ENCODE measurements at places on chromosomes 4 and X.

- peak; percentile 72 for DNase-seq
These were observed 124.7 kb downstream of the CAMK2D start for GRCh38 chr4:113636877-113637276.

DNA sequence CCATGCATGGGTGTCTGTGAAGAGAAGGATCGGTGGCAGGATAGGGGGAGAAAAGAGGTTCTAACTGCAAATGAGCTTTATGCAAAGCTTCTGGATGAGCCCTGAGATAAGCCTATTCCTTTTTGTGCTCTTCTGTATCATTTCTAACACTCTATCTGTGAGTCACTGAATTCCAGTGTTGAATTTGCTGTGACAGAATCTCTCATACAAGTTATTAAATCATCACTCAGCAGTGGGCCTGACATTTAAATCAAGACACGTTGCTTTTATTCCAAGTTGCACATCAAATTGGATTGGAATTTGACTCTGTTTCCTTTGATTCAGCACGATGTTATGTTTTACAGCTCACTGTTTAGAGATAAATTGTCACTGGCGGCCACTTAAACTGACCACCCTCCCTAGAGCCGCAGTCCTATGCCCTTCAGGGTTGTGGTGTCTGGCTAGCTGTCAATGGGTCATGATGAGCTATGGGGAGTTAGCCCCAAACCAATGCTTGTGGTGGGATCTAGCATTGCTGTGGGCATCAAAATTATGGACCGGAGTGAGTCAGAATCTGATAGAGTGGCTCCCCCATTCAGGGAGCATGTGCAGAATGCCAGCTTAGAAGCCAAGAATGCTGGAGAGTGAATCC, 42.7 kb downstream of the LHFPL1 start:
- DNase-seq: no peak

GRCh38 chr4:31995943-31996901, 1276.1 kb downstream of the PCDH7 start:
- DNase-seq: no peak

DNA sequence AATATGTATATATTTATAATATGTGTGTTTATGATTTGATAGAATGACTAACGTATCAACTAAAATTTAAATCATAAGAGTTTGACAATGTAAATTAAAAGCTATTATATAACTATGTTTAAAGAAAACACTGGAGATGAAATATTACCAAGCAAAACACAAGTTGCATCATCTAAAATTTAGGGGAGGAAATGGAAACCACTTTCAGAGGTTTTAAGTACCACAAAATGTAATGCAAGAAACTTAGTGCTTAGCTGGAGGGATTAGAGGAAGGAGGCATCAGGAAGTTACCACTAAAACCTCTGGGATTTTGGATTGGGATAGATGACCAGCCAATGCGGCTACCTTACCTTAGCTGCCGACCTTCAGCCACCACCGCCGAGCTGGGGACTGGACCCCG, 1192.1 kb upstream of the PRKX start:
- no peak for DNase-seq

GRCh38 chr4:13546142-13546940, 2.0 kb upstream of the NKX3-2 start:
- no peak for DNase-seq

- DNase-seq: no peak
These were observed at the start of gene CCDC160 for GRCh38 chrX:134236626-134237614. Gene CCDC160 (plus strand): TSS chrX:134237182. CDS start chrX:134244801, 7,619 bp downstream.

GRCh38 chr4:102599455-102599854, 98.3 kb downstream of the NFKB1 start:
- DNase-seq: no peak

- peak; percentile 64 for DNase-seq
These were observed at the start of gene SCARB2 for GRCh38 chr4:76213415-76214176. Gene SCARB2 (minus strand): TSS chr4:76213824. CDS start chr4:76213543, 281 bp downstream.

DNA sequence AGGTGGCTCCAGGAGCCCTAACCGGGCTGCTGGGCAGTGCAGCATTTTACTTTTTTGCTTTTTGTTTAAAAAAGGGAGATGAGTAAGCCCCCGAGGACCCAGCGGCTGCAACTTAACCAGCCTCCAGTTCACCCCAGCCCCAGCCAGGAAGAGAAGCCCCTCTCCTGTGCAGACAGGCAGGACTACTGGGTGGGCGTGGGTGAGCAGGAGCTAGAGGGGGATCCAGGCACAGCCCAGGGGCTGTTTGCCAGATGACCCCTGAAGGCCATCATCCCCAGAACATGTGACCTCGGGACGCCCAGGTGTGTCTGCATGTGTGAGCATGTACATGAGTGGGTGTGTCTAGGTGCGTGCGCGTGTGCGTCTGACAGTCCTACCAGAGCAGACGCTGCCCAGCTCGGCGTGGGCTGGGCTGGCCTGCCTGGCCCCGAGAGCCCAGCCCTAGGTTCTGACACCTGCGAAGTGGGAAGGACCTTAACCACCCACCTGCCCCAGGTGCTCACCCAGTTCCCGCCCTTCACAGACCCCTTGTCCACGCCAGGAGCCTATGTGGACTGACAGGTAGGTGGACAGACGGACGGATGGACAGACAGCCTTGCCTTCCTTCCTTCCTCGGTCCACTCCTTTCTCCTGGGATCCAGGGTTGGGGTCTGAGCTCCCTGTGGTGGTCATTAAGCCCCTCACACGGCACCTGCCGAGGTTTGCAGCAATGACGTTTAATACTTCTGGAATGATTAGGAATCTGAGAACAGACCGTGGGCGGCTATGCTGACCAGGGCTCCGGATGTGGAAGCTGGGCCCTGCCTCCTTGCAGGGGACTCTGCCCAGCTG, 7.8 kb upstream of the HAUS3 start:
- DNase-seq: no peak

- DNase-seq: no peak
These were observed 115.8 kb upstream of the FAT4 start for GRCh38 chr4:125198916-125199315.

DNA sequence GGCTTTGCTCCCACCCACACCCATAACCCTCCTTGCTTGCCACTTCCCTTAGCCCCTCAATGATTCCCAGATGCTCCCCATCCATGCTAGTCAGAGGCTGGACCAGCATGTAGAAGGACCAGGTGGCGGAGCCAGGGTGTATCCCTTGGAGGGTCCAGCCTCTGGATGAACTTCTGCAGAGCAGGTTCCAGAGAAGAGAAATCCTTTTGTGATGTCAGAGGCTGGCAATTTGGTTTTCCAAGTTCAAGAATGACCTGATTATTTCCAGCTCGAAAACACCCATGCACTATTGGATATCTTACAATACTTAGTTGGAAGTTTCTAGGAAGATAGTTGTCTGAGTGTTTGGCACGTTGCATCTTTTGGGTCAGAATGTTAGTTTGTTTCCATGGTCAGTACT, 168.3 kb upstream of the RPS6KA3 start:
- DNase-seq: no peak

- DNase-seq: no peak
These were observed 866.3 kb upstream of the PCDH7 start for GRCh38 chr4:29853833-29854232.

GRCh38 chr4:123921339-123921738, 524.7 kb downstream of the SPRY1 start:
- no peak for DNase-seq

GRCh38 chr4:86218746-86219473, 140.9 kb downstream of the MAPK10 start:
- no peak for DNase-seq

Data from activated CD4-positive, alpha-beta T cell treated with anti-CD3 and anti-CD28 coated beads, Interleukin-2, amount 50 U/mL, for 16 hours (primary cell).